ENCODE measurements at places on chromosomes 16 and 17. TPM values are rescaled to one million over a fixed set of nuclear protein-coding genes. Genes with fewer than 3 reads are reported as not detected.

Gene HOXB8
- 0.85 TPM for total RNA-seq

DNA sequence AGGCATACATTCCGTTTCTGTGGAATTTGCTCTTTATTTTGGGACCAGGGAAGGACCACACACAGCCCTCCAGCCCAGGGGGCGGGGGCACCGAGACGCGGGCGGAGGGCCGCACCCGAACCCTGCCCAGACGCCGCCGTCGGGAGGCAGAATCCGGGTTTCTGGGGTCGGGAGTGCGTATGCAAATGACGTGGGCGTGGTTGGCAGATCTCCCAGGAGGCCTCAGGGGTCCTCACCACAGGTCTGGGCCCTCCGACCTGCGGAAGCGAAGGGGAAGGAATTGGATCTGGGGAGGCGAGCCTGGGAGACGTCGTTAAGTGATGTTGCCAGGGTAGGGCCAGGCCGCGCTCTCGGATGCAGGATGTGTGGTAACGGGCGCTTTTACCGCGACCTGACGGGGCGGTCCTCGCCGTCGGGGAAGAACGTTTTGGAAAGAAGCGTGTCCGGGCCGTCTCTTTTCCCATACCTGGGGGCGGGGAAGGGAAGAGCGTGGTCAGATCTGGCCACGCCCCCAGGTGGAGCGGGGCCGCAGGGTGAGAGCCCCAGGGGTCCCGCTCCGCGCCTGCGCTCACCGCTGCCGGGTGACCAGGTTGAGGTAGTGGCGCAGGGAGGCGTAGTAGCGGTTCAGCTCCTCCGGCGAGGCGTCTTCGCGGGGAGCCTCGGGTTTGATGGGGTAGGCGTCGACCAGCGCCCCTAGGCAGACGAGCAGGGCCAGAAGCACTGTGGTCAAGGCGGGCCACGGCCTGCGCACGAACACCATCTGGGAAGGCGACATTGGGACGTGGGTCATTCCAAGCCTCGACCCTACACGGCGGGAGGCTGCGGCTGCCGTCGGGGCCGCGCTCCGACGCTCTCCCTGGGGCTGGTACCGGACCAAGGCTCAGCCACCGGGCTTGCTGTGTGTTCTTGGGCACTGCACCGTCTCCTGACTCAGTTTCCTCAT is 745 bp downstream of the PYY start:
- DNase-seq: no peak

- no peak for DNase-seq
Observed at GRCh38 chr16:50338371-50339231, 30.2 kb downstream of the BRD7 start.

- DNase-seq: no peak
Observed at GRCh38 chr17:29094101-29094708, 51.3 kb downstream of the PIPOX start.

DNA sequence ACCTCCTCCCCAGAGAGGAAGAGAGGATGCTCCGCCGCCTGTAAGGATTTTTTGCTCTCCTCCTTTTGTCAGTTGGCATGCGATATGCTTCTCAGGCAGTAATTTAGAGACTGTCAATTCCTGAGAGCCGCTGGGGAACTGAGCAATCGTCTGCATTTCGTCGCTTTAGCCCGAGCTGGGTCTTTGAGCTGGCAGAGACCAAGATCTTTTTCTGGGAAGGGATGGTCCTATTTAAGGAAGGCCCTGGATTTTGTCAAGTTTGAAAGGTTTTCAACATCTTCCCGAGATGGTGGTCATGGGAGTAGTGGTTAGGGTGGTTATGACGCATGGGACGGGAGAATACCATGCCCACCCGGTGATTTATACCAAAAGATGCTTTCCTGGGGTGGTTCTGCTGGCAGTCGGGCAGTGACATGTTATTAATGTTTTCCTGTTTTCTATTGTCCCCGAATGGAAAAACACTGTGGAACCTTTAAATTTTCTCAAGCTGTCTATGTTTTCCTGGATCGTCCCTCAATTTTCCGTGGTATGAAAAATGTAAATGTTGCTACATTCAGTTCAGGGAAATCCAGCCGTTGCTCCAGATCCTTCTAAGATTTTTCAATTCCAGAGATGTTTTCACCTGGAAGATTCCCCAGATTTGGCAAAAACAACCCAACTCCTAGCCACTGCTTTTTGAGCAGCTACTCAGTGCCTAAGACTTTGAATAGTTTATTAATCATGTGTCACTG is 586.4 kb downstream of the MAF start:
- no peak for DNase-seq

- no peak for DNase-seq
Observed at GRCh38 chr16:12728469-12728868, 75.2 kb downstream of the CPPED1 start.

Gene MYO15A
- total RNA-seq: 1.2 TPM

Gene ABCC12
- total RNA-seq: not detected

Measured in urinary bladder (tissue), 4 donors.